ENCODE measurements at places on chromosomes 16 and 17. TPM values are rescaled to one million over a fixed set of nuclear protein-coding genes. Genes with fewer than 3 reads are reported as not detected.

- ATAC-seq: peak; percentile 81
These were observed 3.9 kb downstream of the TRPV2 start for GRCh38 chr17:16419074-16419928.

DNA sequence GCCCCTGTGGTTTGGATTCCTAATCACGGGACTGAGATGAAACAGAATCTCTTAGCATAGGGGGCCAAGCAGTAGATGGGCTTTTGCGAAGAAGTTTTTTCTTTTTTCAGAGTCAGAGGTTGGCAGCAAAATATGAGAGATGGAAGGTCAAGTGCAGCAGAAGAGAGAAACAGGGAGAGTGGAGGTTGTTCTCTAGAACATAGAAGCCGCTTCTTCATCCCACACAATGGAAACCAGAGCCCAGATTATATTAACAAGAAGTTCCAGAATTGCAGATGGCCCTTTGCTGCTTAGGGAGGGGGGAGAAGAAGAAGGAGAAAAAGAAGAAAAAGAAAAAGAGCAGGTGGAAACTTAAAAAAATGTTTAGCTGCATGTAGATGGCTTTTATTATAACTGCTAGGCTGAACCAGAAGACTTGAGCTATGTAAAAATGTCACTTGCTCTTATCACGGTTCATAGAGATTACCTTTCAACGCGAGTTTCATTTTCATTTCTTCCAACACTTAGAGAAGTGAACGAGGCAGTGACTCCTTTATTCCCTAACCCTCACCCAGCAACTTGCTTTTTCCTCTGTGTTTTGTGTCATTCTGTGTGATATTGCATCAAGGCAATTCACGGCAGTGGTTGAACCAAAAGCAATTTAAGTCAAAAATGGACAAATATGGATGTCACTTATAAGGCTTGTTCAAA, 737.5 kb downstream of the WWOX start:
- peak; percentile 92 for ATAC-seq

GRCh38 chr17:56358651-56359050, 205.4 kb downstream of the ANKFN1 start:
- ATAC-seq: no peak

- ATAC-seq: no peak
These were observed 59.4 kb downstream of the TBX4 start for GRCh38 chr17:61511480-61512182.

GRCh38 chr17:64607862-64608565, 54.1 kb downstream of the SMURF2 start:
- peak; percentile 5 for ATAC-seq

Gene ICAM2
- 43.0 TPM for total RNA-seq

Gene PSMC5
- total RNA-seq: 172 TPM
